Activated T-helper 2 cell treated with anti-CD3 and anti-CD28 coated beads, Interferon-gamma antibody, Interleukin-2, Interleukin-4, amounts not matched to agents 10 μg/mL and 5 μg/mL and 100 μg/mL, durations not matched to agents 14 hours and 24 hours and 36 hours (primary cell): ENCODE measurements at places on chromosomes 7 and 10. TPM values are rescaled to one million over a fixed set of nuclear protein-coding genes. Genes with fewer than 3 reads are reported as not detected.

- H3K4me3 ChIP-seq: no peak overlapping the region
- H3K27ac ChIP-seq: no peak overlapping the region
- H3K36me3 ChIP-seq: peaks cover 23% of the 10 kb centered on the region
- no peaks in the 10 kb centered on the region for H3K27me3 ChIP-seq
- peaks cover 45% of the 10 kb centered on the region for H3K4me1 ChIP-seq
Measured at GRCh38 chr10:131931981-131932380, 31.2 kb downstream of the PPP2R2D start.

The CDHR3 gene
- total RNA-seq: 0.80 and 0.98 TPM in 2 replicates

The EPHB6 gene
- total RNA-seq: 2.4 and 3.0 TPM in 2 replicates

- H3K4me3 ChIP-seq: no peak overlapping the region
- no peaks in the 10 kb centered on the region for H3K36me3 ChIP-seq
- no peak for DNase-seq
- H3K27me3 ChIP-seq: no peaks in the 10 kb centered on the region
Measured at GRCh38 chr7:84848219-84848973, 338.5 kb downstream of the SEMA3D start.

The UTF1 gene
- total RNA-seq: 0.16 and 0.28 TPM in 2 replicates

DNA sequence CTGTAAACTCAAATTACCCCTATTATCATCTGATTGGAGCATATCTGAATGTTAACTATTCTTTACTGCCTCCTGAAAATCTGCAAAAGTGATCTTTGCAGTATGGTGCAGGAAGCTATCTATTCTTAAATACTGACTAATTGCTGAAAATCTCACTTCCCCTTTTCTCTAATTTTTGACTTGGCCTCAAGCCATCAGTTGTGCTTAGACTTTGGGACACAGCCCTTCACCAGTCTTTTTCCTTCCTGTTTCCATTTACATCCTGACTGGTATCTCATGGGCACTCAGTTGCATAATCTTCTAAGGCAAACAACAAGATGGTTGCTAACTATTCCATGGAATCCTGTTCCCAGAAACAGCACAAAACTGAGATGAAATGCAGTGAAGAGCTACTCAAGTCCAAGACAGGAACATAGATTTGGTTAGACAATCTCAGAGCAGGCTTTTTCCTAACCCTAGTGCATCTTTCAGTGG is 228.5 kb downstream of the SORCS1 start:
- no peaks in the 10 kb centered on the region for H3K36me3 ChIP-seq
- no peak overlapping the region for H3K27ac ChIP-seq
- no peak overlapping the region for H3K4me3 ChIP-seq
- H3K4me1 ChIP-seq: no peaks in the 10 kb centered on the region
- H3K27me3 ChIP-seq: no peaks in the 10 kb centered on the region
- DNase-seq: no peak

The CACNA2D1 gene
- total RNA-seq: not detected in 2 replicates

The ATOH7 gene
- not detected in 2 replicates for total RNA-seq

DNA sequence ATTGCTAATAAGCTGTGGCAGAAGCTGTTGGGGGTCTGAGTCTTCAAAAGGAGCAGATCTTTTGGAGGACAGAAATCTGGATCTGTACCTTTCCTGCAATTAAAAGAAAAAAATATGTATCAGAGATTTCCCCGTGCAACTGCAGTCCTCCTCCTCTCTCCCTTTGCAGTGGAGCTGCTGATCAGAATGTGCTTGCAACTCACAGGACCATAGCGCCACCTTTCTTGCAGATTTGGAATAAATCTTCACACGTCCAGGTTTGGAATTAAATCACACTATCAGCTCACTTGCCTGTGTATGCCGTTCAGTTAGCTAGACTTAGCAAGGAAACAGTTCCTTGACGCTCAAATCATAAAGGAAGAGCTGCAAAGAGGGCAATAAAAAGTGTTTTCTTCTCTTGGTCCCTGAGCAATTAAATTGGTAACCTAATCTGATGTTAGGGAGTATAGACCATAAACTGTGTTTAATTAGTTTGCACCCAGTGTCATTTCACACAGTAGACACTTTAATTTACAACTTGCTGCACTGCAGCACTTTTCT is 77.4 kb downstream of the PON1 start:
- DNase-seq: no peak
- no peak overlapping the region for H3K27ac ChIP-seq
- H3K4me1 ChIP-seq: no peaks in the 10 kb centered on the region

The SNCG gene
- not detected in 2 replicates for total RNA-seq

DNA sequence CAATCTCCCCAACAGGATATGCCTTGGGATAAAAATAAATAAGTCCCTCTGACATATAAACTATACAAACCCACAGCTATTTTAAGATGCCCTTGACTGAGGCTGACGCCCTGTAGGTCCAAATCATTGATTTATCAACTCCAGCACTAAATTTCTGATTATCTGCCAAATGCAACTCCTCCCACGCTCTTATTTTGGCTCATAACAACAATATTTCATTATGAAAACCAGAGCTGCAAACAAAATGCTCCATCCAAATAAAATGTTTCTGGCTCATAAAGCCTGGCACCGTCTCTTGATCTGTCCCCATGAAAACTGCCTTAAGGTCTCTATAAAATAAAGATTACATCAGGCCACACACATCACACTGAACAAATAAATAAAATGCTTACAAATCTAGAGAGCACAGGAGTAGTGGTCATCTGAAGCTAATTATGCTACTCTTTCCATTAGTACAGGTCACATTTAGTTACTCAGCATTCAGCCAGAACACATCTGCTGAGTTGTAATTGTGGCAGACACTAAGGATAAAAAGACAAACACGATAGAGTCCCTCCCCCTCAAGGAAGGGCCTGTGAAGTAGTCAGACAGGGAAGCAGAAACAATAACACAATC is 28.8 kb downstream of the CACUL1 start:
- H3K4me1 ChIP-seq: peaks cover 13% of the 10 kb centered on the region
- H3K36me3 ChIP-seq: peaks cover 26% of the 10 kb centered on the region

- H3K36me3 ChIP-seq: no peaks in the 10 kb centered on the region
- peaks cover 2% of the 10 kb centered on the region for H3K27me3 ChIP-seq
- DNase-seq: no peak
- no peak overlapping the region for H3K27ac ChIP-seq
- H3K4me3 ChIP-seq: no peak overlapping the region
- no peaks in the 10 kb centered on the region for H3K4me1 ChIP-seq
Measured at GRCh38 chr7:48312151-48312550, 140.9 kb downstream of the ABCA13 start.
